KBM-7 (cell line): ENCODE measurements at places on chromosomes 4 and X.

GRCh38 chr4:129515356-129515755 is 419.4 kb downstream of the C4orf33 start:
- no peak for DNase-seq

DNA sequence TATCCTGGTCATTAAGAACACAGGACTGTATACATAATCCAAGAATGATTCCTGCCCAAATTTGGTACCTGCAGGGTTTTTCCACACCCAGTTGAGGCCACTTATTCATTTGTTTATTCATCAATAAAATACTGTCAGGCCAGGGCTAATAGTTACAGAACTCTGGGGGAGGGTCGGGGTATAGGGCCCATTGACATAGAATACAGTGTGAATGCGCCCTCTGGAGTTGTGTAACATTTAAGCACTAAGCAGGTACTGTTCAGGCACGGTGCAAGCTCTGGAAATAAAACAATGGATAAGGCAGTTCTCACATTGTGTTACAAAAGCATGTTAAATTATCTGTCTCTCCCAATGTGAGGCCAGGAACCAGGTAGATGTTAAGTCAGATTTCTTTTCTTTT is 30.8 kb upstream of the LRBA start:
- DNase-seq = peak; percentile 15

DNA sequence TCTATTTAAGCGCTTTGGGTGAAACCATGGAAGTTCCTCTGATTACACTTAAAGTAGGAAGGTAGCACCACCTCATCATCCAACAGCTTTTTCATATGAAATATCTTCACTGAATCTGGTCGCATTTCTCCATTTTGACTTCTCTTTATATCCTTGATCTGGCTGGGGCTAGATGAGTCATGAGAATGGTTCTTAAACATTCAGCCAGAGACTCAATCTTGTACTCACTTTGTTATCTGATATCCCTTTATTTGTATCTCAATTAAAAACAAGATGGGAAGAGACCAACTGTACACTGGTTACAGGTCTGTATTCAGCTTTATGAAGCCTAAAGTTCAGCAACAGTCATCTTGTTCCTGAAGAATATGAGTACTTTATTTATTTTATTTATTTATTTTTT is 84.9 kb downstream of the CBLL2 start:
- DNase-seq = no peak

GRCh38 chr4:141768954-141769353 is 132.6 kb downstream of the IL15 start:
- DNase-seq = no peak

DNA sequence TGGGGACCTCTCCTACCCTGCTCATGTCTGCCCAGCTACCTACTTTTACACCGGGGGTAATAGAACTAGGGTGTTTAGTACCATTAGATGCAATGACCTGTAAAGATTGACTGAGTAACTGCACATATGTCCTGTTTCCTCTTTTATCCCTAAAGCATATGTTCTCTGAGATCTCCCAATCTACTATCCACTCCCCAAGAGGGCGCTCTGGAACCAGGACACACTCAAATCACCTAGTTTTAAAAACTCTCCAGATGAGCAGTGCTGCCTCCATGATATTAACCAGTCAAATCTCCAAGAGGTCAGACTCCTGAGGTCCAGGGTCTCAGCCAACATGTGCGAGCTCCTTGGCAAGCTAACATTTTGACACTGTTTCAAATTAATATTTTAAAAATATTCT is 87.0 kb upstream of the TSPAN5 start:
- DNase-seq = peak; percentile 77

- DNase-seq = peak; percentile 24
These were observed 25.1 kb downstream of the ARL13A start for GRCh38 chrX:100994352-100995281.

DNA sequence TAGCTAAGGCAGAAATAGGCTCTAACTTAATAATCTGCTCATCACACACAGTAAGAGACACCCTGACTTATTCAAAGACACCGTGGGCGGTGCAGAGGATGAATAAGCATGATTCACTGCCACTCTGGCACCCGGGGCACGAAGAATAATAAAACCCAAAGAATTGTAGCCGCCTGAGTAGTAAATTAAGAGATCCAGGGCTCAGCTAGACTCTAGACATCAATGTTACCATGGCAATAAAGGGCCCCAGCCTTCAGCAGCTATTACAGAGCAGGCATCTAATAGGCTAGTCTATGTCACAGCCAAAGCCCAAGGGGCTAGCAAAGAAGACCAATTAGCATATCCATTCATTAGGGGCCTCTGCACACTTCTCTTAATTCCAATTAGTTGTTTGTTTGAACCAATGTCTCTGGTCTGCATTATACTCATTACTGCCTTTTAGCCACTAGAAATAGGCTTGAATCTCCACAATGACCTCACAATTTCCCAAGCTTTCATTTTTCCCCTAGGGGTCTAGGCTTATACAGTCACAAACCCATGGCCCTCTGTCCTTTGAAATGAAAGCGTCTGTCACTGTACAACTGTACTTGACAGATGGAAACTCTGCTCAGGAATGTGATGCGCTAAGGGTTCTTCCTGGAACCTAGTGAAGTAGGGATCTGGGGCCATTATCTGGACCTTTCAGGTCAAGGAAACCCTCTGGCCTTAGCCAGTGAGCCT is 3.0 kb upstream of the ATP1B4 start:
- no peak for DNase-seq

GRCh38 chr4:47570816-47571215 is 85.7 kb downstream of the ATP10D start:
- DNase-seq = no peak

- peak; percentile 57 for DNase-seq
These were observed 27.6 kb upstream of the INTU start for GRCh38 chr4:127604949-127605709.

GRCh38 chr4:100894339-100894870 is 376.6 kb upstream of the EMCN start:
- DNase-seq = no peak

DNA sequence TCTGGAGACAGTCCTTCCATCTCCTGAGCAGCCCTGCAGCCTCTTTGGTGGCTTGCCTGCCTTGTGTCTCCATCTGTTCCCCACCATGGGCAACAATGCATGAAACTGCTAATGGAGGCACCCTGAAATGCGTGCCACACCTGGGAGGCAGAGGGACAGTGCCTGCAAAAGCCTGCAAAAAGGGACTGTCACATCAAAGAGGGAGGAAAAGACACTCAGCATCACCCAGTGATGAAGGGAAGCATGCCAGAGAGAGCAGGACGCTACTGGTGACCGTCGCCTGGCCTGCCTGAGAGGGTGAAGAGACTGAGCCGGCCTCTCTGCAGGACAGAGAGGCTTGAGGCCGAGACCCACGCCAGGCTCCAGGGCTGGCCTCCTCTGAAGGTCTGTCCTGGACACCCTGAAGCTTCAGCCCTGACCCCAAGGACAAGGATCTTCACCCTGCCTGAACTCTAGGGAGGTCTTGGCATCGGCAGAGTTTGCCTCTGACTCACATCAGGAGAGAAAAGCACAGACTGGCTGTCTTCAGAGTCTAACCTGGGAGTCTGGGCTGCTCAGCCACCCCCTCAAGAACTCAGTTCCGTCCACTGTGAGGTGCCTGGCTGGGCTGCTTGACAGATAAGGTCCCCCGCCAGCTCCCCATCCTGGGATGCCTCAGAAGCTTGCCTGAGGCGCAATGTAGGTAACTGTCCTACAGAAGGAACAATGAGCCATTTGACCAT is 8.1 kb downstream of the ACSL1 start:
- no peak for DNase-seq

- no peak for DNase-seq
These were observed 41.8 kb downstream of the SULT1E1 start for GRCh38 chr4:69818060-69818639.

DNA sequence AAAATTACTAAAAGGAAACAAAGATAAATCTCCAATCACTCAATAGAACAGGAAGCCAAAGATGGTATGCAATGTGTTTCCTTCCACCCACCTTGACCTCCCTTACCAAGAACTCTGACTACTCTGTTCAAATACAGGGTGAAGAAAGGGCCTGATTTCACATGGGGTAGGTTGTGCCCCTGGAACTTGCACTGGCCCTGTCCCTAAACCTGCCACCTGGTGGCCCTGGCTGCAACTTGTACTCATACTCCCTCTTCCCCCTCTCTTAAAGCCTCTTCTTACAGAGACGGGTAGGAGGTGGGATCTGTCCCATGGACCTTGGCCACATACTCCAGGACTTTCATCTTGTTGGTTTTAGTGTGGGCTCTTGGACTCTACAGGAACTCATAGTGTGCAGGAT is 17.3 kb upstream of the TMEM185A start:
- DNase-seq = no peak

DNA sequence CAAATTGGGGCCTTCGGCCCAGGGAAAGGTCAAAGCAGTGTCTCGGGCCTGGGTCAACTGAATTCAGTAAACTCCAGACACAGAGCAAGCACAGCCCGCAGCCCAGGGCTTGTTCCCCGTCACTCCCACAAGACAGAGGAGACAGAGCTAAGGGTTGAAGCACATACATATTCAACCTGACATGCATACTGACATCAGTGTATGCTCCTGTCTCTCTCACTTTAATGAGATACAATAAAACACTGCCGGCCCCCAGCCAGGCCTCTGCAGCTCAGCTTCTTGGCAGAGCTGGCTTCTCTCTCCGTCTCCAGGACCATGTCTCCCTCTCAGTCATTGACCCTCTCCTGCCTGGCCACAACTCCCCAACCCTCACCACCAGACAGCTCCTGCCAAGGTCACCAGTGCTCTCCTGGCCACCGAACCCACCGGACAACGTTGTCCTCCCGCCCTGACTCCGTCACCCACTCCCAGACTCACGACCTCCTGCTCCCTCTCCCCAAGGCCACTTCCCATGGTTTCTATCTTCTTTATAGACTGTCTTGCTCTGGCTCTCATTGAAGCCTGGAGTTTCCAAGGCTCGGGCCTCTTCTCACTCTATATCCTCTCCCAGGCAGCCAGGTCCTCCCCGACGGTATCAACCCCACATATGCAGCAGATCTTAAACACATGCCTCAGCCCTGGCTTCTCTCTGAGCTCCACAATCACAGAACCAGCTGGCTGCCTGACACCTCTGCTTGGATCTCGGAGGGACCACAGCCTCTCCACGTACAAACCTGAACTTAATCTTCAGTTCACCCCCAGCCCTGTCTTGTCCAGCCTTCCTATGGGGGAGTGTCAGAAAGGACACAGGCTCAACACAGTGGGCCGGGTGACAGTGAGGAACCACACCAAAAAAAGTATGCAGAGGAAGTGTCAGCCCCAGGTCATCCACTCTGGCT is 67.7 kb upstream of the C4orf50 start:
- DNase-seq = no peak

DNA sequence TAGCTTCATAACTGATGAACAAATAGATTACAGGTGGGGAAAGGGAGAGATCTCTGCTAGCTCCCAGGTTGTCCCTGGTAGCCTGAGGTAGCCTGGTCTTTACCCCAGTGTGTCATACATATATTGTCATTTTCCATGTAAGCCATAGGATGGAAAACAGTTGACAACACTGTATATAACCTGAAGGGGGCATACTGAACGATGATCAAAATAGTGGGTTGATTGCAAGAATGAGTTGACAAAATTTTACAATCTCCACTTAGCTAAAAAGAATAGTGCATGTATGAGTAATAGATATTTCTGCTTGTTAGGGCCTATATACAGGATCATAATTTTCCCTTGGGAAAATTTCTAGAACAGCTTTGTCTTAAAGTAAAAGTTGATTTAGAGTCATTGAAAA is 304.1 kb upstream of the HAND2 start:
- DNase-seq = no peak

DNA sequence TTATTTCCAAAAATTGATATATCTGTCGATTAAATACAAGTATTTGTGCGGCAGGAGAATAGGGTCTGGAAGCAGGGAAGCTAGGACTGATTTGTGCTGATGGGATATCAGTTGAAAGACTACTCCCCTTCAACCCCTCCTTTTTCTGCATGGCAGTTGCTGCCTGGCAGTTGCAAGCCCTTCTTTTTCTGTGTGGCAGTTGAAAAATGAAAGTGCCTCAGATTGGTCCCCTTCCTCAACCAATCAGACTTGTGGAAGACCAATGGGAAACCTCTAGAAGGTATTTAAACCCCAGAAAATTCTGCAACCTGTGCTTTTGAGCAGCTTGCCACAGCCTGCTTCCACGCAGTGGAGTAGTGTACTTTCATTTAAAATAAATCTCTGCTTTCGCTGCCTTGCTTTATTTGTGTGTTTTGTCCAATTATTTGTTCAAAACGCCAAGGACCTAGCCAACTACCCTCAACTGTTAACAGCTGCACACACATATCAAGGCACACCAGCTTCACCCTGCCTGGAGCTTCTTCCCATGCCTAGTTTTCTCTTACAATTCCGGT is 1.5 kb upstream of the TMA16 start:
- no peak for DNase-seq

GRCh38 chr4:144090744-144091143 is 49.8 kb downstream of the GYPA start:
- DNase-seq = no peak
